ENCODE measurements at places on chromosomes 5 and 9.

- no peak for DNase-seq
These were observed 220.8 kb downstream of the SNX18 start for GRCh38 chr5:54738118-54738972.

DNA sequence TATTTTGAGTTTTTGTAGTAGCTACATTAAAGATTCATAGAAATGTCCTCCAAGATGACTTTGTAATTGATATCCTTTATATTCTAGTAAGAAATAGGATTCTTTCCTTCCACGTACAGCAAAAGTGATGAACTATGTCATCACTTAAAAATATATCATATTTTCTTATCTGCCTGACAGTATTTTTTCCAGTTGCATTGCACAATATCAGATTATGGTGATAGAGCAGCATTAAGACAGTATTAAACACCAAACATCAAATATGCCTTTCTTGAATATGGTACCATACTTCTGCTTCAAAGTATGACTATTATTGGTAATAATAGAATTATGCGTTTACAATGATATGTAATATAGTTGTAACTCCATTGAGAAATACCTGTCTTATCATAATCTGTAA, 919.8 kb upstream of the EDIL3 start:
- DNase-seq = no peak

- peak; percentile 67 for DNase-seq
These were observed 196.6 kb downstream of the MSX2 start for GRCh38 chr5:174920906-174921550.

DNA sequence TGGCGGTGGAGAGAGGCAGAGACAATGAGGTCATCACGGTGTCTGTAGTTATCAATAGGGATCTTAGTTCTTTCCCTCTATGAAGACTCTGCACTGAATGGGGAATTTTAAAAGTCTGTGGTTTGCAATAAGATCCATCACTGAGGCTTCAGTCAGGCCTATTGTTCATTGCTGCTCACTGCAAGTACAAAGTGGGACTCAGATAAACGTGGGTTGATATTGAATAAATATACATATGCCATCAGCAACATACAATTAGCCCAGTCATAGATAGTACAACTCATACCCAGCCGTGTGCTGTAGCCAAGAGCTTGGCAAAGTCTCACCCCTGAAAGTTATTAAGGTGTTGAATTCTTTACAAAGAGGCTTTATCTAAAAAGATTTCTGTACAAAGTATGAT, 88.4 kb downstream of the ENC1 start:
- DNase-seq = no peak

GRCh38 chr5:131160134-131160533, 4.9 kb downstream of the HINT1 start:
- DNase-seq = no peak

- peak; percentile 28 for DNase-seq
These were observed 24.1 kb upstream of the PPP1R26 start for GRCh38 chr9:135455401-135456030.

DNA sequence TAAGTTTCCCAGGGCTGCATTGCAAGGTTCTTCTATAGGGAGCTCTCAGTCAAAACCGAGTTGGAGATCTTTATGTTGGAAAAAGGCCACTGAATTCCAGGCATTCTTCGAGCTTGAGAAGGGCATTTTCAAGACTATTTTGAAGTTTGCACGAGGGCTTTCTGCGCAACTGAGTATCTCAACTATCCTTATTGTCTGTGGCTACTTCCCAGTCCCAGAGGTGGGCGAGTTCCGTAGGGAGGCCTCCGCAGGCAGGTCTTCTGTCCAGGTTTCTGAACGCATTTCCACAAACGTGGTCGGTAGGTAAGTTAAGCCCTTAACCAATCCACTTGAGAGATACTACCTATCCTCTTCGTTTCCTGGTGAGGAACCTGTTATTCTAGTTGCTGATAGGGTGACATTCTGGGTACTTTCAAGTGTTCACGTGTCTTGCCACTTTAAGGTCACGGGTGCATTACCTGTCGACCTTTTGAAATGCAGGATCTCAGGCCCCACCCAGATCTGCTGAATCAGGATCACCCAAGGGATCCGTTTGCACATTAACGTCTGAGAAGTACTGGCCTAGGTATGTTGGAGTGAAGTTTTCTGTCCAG, 51.4 kb upstream of the TJP2 start:
- DNase-seq = peak; percentile 75

DNA sequence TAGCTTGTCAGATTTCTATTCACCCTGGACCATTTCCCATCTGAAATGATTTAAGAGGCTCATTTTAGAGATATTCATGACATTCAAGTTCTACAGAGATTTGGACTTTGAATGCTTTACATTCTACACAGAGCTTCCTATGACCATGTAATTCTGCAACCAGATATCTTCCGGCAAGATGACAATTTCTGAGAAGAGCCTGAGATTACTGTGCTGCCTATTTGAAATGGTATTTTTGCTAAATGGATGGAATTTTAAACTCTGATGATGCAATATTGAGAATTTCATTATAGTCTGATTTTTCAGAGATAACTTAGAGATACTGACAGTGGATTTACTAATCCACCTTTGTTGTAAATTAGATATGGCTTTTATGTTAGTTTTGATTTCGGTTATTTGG, 16.0 kb upstream of the ACOT12 start:
- no peak for DNase-seq

DNA sequence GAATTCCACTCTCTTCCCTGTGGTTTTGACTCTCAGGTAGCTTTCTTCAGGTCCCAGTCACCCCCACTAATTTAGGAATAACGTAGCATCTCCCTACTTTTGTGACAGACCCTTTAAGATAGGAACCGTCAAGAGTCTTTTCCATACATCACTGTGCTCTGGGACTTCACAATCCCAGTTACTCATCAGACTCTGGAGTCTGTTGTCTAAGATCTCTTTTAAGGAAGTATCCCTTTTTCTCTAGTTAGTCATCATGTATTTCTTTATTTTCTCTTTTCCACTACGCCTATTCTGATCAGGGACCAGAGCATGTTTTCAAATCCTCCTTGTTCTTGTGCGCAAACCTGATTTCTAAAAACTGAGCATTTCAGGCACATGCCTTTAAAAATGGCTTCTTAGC, 143.0 kb downstream of the GOLPH3 start:
- DNase-seq = no peak

GRCh38 chr9:84845956-84846900, 176.7 kb downstream of the NTRK2 start:
- no peak for DNase-seq

GRCh38 chr5:32489791-32490562, 45.4 kb upstream of the ZFR start:
- DNase-seq = peak; percentile 89

DNA sequence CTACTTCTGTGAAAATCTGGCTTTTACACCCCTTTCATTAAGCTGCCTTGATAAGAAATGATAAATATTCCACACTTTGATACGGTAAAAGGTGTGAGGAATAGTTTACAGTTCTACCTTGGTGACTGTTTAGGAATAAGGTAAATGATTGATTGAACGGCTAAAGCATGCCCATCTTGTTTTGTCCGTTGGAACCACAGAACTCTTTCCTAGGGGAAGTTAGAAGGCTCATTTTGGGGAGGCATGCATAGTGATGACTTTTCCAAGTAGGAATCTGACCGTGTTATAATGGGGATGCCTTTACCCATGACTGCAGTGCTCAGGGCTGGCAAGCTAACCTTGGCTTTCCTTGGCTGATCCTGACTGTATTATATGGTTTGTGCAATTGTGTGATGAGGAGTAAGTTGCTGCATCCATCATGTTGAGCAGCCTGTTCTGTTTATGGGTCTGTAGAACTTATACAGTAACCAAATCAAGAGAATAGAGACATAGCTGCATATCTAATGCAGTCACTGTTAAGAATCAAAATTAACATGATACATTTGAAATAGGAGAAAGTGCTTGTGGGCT, 24.5 kb downstream of the PCSK5 start:
- DNase-seq = no peak

- DNase-seq = no peak
These were observed 132.5 kb upstream of the FER start for GRCh38 chr5:108615216-108615615.

DNA sequence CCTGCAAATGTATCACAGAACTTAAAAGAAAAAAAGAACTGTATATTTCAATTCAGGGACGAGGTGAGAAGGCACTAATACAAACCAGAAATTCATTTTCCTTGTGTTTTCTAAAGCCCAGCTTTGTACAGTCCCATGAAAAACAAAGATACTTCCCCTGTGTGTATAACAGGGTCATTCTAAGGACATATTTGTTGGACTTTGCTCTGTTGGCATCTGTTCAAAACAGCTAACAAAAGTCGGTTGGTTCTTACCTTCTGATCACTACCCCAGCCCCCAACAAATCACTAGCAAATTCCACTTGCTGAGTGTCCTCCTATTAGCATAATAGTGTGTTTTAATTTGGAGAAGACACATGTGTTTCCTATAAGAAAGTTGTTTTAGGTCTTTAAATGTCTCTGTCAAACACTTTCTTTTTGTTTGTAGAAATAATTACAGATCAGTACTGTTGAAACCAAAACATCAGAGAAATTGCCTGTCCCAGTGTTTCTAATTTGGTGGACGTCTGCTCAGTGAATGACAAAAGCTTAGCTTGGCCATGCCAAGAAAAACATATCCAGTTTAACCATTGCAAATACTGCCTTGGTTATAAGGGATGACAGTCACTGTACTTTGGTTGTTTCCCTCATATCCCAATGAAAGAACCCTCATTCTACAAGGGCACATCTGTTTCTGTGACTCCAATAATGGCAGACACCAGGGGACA, 480.5 kb downstream of the EBF1 start:
- DNase-seq = no peak

DNA sequence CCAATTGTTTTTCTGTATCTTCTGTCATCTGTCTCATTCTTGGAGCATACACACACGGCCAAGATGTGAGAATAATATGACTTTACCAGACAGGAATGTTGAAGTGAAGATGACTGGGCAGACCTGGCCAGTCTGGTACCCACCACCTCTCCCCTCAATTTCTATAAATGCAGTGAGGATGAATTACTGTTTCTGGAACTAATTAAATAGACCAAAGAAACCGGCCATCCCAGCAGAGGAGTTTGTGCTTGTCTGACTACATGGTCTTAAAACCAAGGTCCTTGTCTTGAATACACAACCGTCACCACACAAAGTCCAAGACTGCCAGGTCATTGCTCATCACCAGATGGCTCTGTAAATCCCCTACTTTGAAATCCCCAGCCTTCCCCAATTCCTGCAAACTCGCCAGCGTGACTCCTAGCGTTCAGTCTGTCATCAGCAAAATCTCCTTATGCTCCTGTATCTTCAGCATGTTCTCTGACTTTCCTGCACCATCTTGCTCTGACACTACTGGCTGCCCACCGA, 147.2 kb downstream of the PDE4D start:
- DNase-seq = no peak

GRCh38 chr9:133371261-133371711, 4.6 kb downstream of the SURF4 start:
- DNase-seq = no peak

DNA sequence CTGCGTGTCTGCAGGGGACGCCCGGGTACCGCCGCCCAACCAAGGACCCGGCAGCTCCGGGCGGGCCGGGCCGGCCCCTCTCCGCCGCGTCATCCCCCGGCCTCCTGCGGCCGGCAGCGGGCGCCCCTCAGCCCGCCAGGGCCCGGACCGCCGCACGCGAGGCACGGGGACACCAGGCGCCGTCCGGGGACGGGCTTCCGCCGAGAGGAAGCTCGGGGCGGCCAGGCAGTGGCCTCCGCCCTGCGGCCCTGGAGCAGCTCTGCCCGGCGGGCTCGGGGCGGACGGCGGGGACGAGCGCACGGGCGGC, 373 bp downstream of the FBXW5 start:
- no peak for DNase-seq

GRCh38 chr5:3639175-3639574, 43.5 kb downstream of the IRX1 start:
- DNase-seq = peak; percentile 50

GRCh38 chr5:54226215-54226614, 84.2 kb downstream of the ARL15 start:
- DNase-seq = no peak

DNA sequence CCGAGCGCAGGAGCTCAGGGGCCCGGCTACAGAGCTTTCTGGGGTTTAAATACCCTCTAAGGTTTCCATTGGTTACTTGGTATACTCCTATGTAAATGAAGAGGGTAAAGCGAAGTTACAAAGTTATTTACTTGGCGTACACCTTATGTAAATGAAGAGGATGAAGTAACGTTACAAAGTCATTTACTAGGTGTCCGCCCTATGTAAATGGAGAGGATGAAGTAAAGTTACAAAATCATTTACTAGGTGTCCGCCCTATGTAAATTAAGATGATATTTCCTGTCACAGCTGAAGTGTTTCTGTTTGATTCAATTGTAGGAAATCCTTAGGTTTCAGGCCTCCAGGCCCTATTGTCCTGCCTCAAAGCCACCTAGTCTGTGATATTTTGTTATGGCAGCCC, 358.2 kb downstream of the MTRR start:
- no peak for DNase-seq

DNA sequence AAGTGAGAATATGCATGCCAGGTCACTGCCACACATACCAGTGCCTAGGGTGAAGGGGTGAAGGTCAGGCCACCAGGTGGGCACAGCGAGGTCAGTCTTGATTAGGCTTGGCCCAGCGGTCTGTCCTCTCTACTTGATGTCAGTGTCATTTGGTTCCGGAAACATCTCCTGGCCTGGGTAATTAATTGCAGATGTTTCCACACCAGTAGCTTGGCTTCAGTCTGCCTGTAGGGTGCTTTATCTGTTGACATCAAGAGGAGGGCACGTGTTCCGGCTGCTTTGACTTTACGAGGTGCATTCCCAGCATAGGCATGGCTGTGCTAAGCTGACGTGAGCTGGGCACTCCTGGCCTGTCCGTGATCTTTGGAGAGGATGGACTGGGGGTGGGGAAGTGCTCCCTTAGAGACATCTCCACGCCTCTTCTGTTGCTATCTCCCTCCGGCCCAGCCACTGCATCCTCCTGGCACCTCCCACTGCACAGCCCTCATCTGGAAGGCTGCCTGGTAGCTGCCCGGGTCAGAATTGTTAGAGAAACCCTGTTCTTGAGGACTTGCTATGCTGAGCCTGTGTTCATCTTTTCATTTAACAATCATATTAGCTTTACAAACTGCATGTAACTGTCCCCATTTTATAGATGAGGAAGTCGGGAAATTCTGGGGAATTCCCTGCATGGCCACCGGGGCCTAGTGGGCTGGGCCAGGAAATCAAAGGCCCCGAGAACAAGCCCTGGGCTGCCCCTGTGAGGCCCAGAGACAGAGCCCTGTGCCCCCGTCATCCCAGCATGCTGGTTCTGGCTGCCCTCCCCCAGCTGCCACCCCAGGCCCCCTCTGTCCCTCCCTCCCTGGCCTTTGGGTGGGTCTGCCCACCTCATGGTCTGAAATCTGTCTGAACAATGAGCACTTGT, 29.1 kb downstream of the JADE2 start:
- DNase-seq = no peak

- DNase-seq = no peak
These were observed 44.0 kb downstream of the NEURL1B start for GRCh38 chr5:172685091-172685490.

DNA sequence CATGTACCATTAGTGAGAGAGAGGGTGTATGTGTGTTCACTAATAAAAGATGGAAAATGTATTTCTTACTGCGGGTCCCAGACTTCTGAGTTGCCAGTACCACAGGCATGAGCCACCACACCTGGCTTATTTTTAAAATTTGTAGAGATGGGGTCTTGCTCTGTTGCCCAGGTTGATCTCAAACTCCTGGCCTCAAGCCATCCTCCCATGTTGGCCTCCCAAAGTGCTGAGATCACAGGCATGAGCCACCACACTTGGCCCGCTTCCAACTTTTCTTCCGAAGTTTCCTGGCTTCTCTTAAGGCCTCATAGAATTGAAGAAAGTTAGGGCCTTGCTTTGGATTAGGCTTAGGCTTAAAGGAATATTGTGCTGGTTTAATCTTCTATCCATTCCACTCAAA, 40.4 kb upstream of the F2RL2 start:
- no peak for DNase-seq

- DNase-seq = no peak
These were observed 33.2 kb downstream of the UGT3A2 start for GRCh38 chr5:36033486-36033885.

Measured in endodermal cell (in vitro differentiated cells).